ENCODE measurements at places on chromosomes 2 and 18. TPM values are rescaled to one million over a fixed set of nuclear protein-coding genes. Genes with fewer than 3 reads are reported as not detected.

Gene CD226
- total RNA-seq: 0.82 TPM

Gene HOXD1
- not detected for total RNA-seq

Gene FEV
- total RNA-seq: not detected

GRCh38 chr2:61995065-61995464 is 89.6 kb downstream of the COMMD1 start:
- DNase-seq: no peak

GRCh38 chr2:52128081-52128480 is 1096.1 kb upstream of the NRXN1 start:
- DNase-seq: no peak

DNA sequence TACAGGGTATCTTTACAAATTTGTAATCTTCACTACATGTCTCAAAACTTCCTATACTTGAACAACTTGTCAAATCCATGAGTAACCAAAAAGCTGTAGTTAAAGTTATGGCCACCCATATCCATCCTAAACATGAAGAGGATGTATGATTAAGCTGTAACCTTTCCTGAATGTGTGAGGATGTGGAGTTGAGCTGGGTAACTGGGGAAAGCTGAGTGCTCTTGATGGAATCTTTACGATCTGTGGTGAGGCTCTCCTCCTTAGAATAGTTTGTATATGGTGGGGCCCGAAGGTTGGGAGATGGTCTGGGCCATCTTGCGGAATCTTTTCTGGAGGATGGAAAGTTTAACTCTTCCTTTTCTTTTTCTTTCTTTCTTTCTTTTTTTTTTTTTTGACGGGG is 29.4 kb downstream of the DPP4 start:
- no peak for DNase-seq

DNA sequence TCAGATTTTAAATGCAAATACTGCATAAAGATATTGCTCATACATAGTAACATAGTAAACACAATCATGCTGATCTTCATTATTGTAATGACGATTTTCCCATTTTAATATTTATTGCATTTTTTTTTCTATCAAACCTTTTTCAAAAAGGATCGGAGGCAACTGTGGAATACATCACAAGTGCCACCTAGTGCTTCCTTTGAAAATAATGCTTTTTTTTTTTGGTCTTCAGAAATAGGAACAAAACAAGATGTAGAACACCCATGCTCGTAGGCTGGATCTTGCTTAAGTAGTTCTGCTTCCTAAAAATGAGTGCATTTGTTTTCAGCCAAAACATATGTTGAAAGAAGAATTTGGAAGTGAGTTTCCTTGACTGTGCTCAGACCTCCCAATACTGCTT is 35.7 kb upstream of the GPR155 start:
- DNase-seq: no peak

DNA sequence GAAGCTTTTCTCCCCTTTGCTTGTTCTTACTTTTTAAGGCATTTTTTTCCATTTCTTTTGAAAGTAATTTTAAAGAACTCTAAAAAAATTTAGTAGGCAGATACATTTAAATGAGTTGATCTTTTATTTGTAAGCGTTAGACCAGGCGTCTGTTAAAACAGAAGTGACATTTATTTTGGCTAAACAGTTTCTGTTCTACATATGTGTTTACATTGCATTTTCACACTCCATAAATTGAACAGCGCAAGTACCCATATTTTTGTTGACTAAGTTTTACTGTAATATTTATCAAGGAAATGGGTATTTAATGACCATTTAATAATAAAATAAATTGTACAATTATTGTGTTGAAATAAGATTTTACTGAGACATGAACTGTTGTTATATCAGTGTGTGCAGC is 21.9 kb downstream of the PPM1B start:
- no peak for DNase-seq

GRCh38 chr2:167018590-167018989 is 130.3 kb downstream of the XIRP2 start:
- DNase-seq: no peak

Data from chondrocyte (in vitro differentiated cells).